ENCODE measurements at places on chromosomes 11 and 22. TPM values are rescaled to one million over a fixed set of nuclear protein-coding genes. Genes with fewer than 3 reads are reported as not detected.

CNGA4 gene
- not detected for total RNA-seq

OR5B21 gene
- not detected for total RNA-seq

OR5A1 gene
- total RNA-seq, result not detected

TMEM132A gene
- 36.8 TPM for total RNA-seq

DNA sequence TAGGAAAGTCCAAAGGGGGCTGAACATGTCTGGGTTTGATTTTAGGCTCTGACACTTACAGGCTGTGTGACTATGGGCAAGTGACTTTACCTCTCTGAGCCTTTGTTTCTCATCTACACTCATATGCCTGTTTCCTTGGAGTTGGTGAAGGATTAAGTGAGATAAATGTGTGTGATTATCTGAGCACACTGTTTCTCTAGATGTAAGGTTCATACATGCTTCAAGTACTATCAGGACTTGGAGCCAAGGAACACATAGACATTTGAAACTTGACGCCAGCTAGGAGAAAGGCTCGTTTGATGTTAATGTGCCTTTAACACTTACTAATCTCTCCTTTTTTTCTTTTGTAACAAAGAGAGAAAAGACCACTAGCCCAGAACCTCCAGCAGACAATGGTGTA lies 9.7 kb downstream of the CRYBB1 start:
- H3K4me3 ChIP-seq, result no peak overlapping the region
- H3K27me3 ChIP-seq, result peaks cover 9% of the 10 kb centered on the region
- H3K4me1 ChIP-seq, result peaks cover 12% of the 10 kb centered on the region

DNA sequence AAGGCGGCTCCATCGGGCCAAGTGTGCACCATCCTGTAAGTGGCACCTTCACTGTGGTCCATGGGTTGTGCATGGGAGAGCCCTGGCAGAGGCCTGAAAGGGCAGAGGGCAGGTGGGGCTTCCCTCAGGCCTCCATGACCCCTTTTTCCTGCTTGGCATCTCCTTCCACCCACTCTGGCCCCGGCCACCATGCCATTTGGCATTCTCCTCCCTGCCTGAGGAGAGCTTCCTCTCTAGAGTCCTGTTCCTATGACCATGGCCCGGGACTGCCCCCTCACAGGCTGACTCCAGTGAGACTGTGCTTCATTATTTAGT lies 4.9 kb downstream of the OTOG start:
- no peak for DNase-seq
- H3K27me3 ChIP-seq, result peaks cover 21% of the 10 kb centered on the region
- H3K27ac ChIP-seq, result no peak overlapping the region
- H3K36me3 ChIP-seq, result no peaks in the 10 kb centered on the region
- H3K4me1 ChIP-seq, result peaks cover 2% of the 10 kb centered on the region

Measured in muscle of leg (tissue), 16 donors.